ENCODE measurements at places on chromosomes 4 and X.

DNA sequence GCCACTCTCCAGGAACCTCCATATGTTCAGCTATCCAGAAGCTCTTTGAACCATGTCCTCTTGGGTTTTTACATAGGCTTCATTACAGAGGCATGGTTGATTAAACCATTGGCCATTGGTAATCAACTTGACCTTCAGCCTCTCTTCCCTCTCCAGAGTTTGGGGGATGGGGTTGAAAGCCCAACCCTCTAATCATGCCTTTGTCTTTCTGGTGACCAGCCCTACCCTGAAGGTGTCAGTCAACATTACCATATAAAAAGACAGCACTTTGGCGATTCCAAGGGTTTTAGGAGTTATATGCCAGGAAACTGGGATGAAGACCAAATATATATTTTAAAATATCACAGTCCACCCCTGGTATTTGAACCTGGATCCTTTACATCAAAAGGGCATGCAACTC lies 222.5 kb downstream of the CHIC1 start:
- no peak for DNase-seq

DNA sequence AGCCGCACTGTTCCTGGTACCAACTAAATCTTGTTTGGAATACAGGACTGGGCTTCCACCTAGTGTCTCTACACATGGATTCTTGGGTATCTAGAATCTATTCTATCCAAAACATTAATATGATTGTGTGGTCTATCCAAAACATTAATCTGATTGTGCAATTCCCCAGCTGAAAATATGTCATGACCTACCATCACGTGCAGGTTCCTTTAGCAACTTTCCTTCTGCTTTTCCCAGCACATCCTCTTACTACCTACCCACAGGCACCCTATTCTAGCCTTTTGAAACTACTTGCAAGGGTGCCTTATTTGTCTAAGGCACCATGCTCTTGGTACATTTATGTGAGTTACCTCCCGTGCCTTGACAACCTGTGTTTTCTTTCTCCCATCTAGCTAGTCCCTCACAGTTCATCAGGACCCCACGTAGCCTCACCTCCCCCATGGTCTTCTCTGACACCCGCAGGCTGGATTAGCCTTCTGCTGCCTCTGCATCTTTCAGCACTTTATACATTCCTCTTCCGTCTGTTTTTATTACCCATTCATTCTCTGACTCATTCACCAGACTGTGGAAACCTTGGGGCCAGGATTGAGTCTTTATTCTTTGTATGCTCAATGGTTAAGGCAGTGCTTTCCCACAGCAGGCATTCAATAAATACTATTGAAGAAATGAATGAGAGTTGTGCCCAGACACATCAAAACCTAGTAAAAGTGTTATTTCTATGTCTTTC lies 88.8 kb upstream of the FAM9B start:
- peak; percentile 32 for DNase-seq

DNA sequence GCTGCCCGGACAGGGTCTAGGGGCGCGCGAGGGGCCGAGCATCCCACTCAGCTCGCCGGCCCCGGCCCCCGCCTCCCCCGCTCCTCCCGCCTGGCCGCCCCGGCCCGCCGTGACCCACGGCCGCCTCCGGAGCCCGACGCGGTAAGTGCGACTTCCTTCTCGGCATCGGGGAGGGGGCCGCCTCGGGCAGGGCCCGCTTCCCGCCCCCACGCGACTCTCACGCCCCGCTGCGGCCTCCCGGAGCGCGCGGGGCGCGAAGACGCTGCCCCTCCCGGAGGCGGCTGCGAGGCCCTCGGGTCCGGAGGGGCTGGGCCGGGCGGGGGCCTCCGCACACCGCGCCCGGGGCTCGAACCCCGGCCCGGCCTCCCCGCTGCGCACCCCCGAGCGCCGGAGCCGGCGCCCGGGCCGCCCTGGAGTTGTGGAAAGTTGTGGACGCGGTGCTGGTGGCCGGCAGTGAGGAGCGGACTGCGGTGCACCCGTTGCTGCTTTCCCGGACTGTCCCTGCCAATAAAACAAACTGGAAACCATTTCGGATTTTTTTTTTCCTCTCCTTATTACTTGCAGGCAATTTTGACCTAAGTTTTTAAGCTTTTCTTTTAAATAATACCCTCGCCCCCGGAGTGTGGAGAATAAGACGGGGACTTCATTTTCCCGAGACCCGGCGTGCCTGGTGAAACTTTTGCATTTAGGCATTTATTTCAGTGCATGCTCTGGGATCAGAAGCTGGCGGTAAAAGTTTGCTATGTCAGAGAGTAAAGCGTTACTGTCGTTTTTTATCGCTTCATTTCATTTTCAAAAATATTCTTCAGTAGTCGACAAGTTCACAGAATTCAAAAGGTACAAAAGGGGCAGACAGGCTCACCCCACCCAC lies 13.0 kb upstream of the TMEM156 start:
- peak; percentile 84 for DNase-seq

GRCh38 chr4:54840992-54841768 lies 183.4 kb downstream of the KIT start:
- DNase-seq = peak; percentile 15

DNA sequence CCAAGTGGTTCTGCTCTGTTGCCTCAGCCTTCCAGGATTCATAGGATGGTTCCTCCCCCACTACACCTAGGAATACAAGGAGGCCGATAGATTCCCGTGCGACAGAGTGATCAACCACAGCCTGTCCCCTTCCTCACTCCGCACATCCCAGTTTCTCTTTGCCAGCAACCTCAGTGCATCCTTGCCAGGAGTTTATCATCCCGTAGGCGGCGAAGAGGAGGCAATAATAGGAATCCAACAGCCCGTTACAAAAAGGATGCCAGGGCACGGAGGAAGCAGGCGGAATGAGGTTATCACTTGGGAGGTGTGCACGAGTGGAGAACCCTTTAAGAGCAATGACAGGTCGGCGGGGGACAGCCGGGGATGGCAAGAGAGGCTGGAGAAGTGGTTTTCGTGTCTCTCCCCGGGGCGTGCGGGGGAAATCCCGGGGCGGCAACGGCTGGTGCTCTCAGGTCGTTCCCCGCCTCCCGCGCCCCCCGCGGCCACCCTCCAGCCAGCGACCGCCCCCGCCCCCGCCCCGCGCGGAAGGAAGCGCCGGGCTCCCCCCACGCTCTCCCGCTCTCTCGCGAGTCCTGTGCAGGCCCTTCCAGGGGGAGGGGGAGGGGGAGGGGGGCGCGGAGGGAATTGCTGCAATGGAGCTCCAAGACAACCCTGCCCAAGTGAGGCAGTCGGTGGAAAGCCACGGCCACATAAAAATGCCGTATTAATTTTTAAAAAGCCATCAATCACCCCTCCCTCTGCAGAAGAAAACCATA lies 1.6 kb downstream of the PPP3CA start:
- peak; percentile 84 for DNase-seq

DNA sequence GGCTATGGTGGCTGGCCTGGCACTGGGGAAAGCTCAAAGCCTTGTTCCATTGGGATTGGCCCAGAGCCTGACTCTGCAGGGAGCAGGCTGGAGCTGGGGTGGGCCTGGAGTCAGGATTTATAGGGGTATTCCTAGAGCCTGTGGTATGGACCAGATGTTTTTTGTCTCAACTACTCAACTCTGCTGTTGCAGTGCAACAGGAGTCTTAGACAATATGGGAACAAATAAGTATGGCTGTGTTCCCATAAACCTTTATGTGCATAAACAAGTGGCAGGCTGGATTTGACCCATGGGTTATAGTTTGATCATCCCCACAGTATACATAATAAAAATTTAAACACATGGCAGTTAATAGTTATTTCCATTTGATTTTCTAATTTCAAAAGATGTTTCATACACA lies 557.9 kb upstream of the ARX start:
- DNase-seq = no peak

DNA sequence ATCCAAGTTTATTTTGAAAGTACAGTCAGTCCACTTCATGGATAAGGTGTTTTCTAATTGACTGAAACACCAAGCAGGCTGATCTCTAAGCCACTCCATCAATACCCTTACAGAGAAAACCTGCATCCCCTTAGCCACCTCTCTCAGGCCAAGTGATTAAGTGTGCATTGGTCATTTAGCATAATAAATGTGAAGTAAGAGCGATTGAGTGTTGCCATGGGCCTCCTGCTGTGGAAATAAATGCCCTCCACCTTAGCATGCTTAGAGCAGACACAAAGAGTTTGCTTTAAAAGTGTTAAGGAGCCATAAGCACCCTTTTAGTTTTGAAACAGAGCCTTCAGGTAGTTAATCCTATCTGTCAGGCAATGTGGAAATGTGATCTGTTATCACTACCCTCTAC lies 386.5 kb downstream of the GPAT3 start:
- DNase-seq = no peak

- no peak for DNase-seq
These were observed 117.9 kb upstream of the HAND2 start for GRCh38 chr4:173647902-173648301.

DNA sequence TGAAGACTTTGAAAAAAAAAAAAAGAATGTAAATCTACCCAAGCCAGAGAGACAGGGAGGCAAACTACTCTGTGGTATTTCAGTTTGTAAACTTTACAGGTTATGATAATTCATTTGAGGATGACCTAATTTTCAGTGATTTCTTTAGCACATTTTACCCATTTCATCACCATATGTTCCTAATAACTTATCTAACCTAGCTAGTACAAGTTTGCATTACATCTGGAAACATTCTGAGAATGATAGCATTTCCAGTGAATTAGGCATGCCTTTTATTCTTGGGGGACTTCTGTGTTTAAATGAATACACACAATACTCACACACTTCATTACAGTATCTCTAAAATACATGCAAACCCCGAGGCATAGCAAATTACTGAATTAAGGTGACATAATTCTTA lies 1055.5 kb downstream of the PCDH18 start:
- no peak for DNase-seq

DNA sequence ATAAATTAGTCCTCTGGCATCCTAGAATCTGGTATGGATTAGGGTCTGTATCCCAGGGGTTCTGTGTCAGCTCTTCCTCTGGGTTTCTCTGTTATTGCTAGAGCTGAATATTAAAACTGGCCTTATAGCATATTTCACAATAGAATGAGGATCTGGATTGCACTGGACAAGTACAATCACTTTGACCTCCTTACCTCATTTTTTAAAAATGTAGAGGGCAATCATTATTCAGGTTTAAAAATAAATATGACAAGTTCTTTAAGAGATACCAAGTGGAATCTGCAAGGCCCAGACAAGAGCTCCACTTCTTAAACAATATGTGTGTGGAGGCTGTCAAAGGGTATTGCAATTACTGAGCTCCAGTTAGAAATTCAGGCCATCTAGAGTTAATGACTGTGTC lies 1.4 kb downstream of the PALLD start:
- no peak for DNase-seq

DNA sequence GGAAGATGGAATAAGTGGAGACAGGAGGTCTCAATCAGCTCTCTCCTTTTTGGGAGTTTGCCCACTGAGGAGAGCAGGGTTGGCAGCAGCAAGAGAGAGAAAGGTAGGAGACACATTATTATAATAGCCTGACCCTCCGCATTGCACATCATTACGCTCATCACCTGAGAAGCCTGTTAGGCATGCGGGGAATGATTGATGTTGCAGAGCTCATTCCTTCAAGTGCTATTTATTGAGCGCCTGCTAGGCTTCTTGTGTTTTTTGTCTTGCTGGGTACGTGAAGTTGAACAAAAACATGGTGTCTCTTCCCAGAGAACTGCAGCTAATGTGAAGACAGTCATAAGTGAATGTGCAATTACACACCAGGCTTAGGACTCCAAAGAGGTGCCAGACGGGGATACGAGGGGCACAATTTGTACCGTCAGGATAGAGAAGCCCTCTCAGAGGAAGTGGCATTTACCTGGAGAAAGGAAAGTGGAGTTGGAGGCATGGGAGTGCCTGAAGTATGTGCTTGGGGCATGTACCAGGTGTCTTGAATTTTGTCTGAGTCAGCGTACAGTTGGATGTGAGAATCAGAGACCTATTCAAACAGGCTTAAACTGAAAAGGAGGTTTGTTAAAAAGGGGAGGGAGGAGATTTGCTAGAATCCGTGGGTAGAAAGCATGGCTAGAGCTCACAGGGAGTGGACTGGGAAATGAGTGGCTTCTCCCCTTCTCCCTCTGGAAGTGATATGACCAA lies 90.2 kb upstream of the SOD3 start:
- DNase-seq = no peak

DNA sequence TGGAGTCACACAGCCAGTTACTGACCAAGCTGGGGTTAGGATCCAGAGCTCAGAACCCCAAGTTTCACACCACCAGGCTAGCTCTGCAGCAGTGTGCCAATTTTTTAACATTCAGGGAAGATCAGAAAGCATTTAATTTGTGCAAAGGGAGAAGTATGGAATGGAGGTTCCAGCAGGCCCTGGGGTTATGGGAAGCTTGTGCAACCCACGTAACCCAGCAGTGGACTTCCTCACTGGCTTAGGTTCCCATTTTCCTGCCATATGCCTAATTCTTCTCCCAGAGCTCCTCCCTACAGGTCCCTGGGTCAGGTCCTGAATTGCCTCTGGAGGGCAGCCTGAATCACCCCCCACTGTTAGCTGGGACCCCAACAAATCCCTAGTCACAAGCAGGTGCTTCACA lies 14.0 kb downstream of the APLN start:
- DNase-seq = peak; percentile 33

GRCh38 chrX:135973025-135973547 lies 702 bp downstream of the MMGT1 start:
- peak; percentile 19 for DNase-seq

DNA sequence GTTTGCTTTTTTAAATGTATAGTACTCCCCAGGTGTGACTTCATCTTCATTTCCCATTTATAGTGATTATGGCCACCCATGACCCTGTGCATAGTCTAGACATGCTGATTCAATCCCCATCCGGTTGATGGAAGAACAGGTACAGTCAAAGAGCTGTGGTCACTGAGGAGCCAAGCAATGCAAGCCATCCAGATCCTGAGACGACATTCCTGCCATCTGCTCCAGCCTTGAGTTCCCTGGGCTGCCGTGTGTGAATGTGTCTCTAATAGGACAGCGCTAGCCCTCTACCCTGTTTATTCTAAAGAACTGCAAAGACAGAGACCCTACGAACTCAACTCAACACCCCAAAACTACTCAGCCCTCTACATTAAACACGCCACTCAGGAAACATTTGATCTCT lies 1.7 kb downstream of the KCNIP4 start:
- DNase-seq = no peak

GRCh38 chr4:8225706-8226443 lies 26.8 kb downstream of the SH3TC1 start:
- DNase-seq = no peak

GRCh38 chr4:144687466-144687865 lies 41.5 kb downstream of the HHIP start:
- DNase-seq = no peak

DNA sequence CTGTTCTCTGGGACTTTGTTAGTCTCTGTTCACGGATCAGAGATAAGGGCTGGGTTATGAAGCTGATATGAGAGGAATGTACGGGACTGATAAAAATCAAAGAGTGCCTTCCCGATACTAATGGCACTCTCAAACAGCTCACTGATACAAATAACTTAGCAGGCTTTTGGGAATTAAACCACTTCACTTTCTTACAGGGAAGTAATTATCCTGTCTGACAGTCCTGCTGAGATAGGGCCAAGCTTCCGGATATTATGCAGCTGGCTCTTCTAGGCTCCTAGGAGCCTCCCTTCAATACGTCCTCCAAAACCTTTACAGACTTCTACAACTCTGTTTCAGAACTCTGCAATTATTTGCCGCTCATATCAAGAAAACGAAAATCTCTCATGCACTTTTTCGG lies 418.0 kb downstream of the NLGN4X start:
- no peak for DNase-seq
